ENCODE measurements at places on chromosomes 1 and 21.

DNA sequence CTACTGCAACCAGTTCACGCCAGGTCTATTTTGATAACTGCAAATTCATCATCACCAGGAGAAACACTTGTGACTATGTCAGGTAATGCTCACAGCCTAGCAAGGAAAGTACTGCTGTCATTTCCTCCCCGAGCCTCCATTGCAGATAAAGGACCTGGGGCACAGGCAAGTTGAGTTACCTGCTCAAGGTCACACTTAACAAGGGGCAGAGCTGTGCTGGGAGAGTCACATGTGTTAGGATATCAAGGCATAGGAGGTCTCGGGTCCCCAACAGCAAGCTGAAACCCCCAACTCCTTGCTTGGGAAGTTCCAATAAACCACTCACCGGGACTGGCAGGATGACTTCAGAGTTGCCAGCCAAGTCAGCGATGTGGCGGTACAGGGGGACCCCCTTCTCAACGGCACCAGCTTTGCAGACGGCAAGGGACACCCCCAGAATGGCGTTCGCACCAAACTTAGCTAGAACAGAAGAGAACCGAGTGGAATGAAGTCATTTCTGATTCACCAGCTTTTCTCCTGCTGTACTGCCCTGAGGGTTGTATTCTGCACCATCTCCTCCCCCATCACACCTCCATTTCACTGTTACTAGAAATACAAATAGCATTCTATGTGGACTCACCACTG, 11.6 kb downstream of the ENO1 start:
- no peak for DNase-seq

DNA sequence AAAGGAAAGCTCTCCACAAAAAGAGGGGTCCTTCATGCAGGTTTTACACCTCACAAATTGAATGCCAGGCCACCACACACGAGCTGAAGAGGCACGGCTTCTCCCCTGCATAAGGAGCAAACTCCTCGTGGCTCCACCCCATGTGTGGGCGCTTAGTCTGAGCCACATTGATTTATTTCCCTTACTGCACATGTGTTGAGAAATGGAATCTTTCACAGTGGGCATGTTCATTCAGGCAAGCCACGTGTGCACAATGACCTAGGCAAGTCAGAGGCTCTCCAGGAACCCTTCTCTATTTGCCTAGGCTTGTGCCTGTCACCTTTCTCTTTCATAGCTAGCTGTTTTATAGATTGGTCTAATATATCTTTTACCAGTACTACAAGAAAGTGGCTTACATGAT, 120.5 kb downstream of the LTN1 start:
- no peak for DNase-seq

DNA sequence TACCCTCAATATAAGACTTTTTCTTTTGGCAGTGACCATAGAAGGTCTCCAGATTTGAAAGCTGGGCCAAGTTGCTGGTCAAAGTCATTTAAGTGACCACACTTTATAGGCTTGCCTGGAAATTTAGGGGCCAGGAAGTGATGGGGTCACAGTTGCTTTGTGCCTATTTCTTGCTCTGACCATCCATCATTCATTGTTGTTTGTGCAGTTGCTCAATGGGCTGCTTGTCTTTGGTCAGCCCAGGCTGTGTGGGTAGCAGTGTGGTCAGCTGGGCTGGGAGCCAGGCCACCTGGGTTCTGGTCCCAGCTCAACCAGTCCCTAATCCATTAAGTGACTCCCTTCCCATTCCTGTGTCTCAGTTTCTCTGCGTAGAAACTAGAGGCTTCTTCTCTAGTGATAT, 2.1 kb upstream of the OTUD7B start:
- DNase-seq: no peak

- DNase-seq: no peak
These were observed 846 bp upstream of the PER3 start for GRCh38 chr1:7783178-7783711.

- no peak for DNase-seq
These were observed 560.2 kb downstream of the SMYD3 start for GRCh38 chr1:245946905-245947304.

Measured in cortex of kidney (tissue), 1 donor.